ENCODE measurements at places on chromosomes 12 and 14.
A peak's percentile ranks its signal among the peaks of the same experiment; 100 is the strongest.

DNA sequence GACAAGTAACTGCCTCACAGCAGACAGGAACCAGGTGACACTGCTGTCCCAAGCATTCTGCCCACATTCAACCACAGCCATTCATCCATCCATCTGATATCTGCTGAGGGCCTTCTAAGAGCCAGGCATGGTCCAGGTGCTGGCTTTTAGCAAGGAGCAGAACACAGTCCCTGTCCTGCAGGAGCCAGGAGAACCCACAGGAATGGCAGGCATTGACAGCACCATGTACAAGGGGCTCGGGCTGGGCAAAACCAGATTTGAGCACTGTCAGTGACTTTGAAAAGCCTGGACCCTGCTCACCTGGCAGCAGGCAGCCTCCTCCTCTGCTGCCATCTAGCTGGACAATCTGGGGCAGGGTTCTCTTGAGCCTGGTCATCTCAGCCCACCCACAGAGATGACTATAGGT lies 137.0 kb downstream of the ZFP36L1 start:
- DNase-seq, result no peak

GRCh38 chr14:65164825-65165135 lies 62.5 kb upstream of the MAX start:
- DNase-seq, result no peak

- no peak for DNase-seq
Measured at GRCh38 chr14:33587791-33588190, 363.1 kb downstream of the EGLN3 start.

DNA sequence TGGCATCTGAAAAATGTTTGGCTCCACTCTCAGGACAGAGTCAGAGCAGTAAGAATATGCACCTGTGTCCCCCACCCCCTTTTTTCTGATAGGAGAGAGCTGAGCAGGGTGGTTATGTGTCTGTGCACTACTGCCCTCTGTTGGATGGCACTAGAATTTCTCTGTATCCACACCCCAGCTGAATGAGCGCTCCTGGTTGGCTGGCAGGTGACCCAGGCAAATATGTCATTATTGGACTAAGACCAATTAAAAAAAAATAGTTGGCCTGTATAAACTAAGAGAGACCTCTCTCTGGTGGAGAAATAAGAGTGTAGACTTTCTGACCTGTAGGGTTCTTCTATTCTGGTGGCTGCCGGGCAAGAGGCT lies 107.0 kb downstream of the PTCSC3 start:
- peak; percentile 50 for DNase-seq

GRCh38 chr12:40144023-40144422 lies 38.1 kb upstream of the SLC2A13 start:
- DNase-seq, result no peak

DNA sequence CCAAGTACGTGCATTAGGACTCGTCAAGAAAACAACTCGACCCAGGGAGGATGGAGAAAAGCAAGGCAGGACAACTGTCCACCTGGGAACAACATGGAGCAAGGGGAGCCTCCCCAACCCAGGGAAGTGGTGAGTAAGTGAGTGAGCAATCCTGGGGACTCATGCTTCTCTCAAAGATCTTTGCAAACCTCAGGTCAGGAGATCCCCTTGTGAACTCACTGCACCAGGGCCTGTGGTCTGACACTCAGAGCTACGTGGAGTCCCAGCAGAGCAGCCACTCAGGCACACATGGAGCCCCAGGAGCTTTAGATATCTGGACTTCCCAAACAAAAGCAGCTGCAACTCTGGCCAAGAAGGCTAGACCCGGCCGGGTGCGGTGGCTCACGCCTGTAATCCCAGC lies 12.2 kb upstream of the OR5AU1 start:
- DNase-seq, result no peak

DNA sequence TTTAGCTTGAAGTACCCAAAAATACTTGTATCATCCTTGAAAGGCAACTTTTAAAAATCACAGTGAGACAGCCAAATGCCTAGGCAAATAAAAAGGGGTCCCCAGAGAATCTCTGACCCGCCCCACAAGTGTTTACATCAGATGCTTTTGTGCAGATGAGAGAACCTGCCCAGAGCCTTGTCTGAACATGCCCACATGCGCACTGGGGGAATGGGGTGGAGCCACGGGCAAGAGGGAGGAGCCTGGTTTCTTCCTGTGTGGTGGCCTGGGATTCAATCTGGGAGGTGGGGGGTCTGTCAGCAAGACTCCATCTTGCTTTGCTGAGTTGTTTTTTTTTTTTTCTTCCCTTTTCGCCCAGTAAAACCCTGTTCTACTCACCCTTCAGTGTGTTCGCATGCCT lies 381.7 kb upstream of the CCDC196 start:
- no peak for DNase-seq

DNA sequence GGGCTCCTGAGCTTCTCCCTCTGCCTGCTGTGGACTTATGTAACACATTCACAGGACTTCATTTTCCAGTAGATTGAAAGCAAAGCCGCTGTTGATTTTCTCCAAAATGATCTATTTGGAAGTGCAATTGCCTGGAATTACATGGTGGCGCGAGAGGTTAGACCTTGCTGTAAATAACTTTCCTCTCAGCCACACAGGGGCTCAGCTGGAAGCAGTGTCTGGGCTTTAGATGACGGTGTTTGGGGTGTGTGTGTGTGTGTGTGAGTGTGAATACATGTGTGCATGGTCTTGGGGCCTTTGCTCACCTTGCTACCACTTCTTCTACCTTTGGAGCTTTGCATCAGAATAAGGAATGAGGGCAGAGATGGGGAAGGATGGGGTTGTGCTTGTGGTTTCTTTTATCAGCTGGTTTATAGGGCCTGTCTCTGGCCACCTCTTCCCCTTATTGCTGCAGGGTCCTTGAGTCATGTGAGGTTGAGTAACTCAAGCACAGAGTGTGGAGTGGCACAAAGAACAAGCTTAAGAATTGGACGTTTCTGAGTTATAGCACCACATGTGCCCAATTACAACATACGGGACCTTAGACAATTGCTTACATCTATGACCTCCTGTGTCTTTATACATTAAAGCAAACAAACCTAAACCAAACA lies 280.6 kb downstream of the NRXN3 start:
- no peak for DNase-seq

DNA sequence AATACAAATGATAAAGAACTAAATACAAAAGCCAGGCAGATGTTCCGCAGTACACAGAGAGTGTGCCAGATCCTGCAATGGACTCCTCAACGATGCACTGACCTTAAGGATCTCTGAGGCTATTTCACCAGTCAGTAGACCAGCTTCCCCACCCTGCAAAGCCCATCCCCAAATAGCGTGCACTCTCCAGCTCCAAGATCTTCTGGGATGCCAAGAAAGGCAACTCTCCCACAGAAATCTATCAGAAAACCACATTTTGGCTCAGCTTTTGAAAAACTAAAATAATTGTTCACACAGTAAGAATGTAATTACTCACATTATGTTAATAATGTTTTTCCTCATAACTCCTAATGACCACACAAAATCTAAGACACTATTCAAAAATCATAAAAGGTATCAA lies 90.4 kb downstream of the PPP2R5E start:
- DNase-seq, result no peak

- DNase-seq, result no peak
Measured at GRCh38 chr12:58976146-58976545, 55.8 kb upstream of the LRIG3 start.

DNA sequence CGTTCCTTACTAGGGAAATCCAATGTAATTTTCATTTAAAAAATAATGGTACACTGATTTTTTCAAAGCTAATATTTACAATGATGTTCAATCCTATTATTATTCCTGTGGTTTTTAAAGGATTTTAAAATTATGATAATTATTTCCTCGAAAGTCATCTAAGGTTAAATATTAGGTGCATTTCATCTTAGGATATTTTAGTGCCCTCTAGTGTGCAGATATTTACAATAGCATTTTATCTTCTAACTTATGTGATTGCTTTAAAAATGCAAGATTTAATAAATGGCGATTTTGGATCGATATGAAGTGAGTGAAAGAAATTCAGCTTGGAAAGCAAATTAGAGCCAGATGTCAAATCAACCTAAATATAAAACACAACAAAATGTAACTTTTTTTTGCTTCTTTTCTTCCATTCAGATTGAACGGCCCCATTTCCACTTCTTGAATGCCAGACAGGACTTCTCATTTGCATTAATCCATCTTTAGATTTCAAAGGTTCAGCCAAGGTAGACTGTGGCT lies 293.5 kb downstream of the SLC6A15 start:
- DNase-seq, result no peak

GRCh38 chr14:39469094-39469710 lies 37.0 kb upstream of the FBXO33 start:
- no peak for DNase-seq

DNA sequence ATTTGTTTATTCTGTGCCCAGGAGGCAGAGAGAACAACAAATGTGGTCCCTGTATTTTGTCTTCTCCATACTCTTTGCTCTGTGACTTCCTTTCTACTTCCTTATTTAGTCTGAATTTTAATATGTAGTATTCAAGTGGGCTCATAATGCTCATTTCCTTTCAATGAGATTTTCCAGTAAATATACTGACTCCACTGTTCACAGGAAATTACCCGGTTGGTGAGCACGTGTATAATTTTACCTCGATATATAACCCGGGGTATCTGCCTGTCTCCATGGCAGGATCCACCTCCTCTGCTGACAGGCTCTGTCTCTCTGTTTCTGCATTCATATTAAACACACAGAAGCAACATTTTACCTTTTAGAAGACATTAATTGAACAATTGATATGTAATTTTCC lies 166.0 kb downstream of the SLC38A4 start:
- DNase-seq, result no peak

GRCh38 chr12:111444314-111444924 lies 38.7 kb downstream of the SH2B3 start:
- no peak for DNase-seq

- DNase-seq, result no peak
Measured at GRCh38 chr12:14775636-14775980, 27.7 kb downstream of the WBP11 start.

DNA sequence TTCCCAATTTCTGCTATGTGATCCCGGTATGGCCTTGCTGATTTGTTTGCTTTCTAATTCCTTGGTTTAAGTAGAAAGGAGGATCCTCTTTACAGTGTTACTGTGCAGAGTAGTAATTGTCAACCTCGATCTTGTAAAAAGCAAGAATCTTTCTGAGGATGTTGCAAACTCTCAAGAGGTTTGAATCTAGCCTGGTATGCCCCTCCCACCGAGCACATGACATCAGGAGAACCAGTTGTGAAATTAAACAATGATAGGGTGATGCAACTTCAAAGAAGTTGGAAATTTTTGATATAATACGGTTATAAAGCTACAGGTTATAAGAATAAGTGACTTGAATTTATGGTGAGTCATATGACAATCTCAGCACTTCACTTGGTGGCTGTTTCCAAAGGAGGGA lies 35.0 kb upstream of the FUT8 start:
- no peak for DNase-seq

- DNase-seq, result peak; percentile 38
Measured at GRCh38 chr12:48936379-48936979, 11.2 kb upstream of the FKBP11 start.

- peak; percentile 50 for DNase-seq
Measured at GRCh38 chr14:60254176-60254575, 5.2 kb downstream of the PPM1A start.

- no peak for DNase-seq
Measured at GRCh38 chr12:97595426-97595831, 132.8 kb downstream of the RMST start.

DNA sequence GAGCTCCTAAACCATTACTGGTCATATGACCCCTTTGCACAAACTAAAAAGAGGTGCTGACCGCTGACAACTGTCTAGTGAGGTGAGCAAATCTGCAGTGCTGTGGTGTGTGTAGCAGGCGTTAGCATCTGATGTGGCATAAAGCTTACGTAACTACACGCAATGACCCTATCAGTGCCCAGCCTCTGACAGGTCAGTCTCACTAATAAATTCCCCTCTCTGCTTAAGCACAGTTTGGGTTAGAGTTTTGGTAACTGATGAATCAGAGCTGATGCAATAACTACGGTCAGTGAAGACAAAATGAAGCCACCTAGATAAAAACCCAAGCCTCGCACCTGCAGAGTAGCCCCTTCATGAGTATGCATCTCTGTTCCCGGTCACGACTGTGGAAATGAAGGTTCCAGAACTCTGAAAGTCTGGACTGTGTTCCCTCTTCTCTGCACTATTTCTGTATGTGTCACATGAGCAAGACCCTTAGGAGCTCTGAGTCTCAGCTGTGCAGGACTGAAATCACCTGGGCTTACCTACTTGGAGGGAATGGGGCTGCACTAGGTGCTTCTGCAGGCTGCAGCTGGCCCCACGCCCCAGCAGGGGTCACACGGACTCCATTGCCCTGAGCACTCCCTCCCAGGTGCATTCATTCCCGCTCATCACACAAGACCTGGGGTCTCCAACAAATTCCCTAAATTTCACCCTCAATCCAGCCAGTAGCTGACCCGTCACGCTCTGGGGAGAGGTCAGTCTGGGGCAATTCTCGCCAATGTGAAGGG lies 54.4 kb downstream of the RIMBP2 start:
- no peak for DNase-seq

DNA sequence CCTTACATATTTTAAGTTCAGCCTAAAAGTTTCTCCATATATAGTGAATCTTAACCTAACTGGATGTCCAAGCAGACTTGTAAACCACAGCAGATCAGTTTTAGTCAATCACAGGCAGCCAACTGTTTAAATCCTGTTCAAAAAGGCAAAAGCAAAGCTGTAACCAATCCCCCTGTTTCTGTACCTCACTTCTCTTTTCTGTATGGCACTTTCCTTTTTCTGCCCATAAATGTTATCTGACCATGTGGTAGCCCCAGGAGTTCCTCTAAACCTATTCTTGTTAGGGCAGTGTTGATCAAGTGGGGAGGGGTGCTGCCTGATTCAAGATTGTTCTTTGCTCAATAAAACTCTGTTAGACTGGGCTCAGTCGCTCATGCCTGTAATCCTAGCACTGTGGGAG lies 8.5 kb upstream of the DACT1 start:
- DNase-seq, result no peak

GRCh38 chr12:131723532-131723931 lies 12.6 kb downstream of the SFSWAP start:
- no peak for DNase-seq

GRCh38 chr12:76143343-76144244 lies 59.1 kb upstream of the NAP1L1 start:
- DNase-seq, result no peak

DNA sequence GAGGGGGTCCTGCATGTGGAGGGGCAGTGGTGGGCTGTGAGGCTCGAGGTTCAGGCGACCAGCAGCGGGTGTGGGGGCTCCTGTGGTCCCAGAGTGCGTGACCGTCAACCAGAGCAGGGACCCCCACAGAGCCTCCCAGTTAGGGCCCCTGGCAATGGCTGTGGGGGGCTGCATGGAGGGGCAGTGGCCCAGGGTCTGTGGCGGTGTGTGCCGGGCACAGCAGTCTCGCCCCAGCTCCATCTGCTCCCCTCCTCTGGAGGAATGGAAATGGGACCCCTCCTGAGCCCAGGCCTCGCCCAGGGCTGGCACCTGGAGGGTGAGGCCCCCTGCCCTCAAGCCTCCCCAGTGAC lies 210.8 kb upstream of the C14orf180 start:
- DNase-seq, result no peak

- DNase-seq, result no peak
Measured at GRCh38 chr14:104428860-104429259, 150.7 kb upstream of the C14orf180 start.

DNA sequence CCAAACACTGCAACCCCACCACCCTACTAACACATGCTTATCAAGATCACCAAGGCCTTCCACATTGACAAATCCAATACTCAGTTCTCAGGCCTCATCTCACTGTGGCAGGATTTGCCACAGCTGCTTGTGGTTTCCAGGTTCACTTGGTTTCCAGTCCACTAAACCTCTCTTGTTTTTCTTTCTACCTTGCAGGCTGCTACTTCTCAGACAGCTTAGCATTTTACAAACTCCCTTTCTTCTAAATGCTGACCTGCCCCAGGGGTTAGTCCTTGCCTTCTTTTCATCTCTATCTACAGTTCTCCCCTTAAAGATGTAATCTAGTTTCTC lies 84.1 kb downstream of the BCAT1 start:
- DNase-seq, result peak; percentile 83
